ENCODE measurements at places on chromosomes 6 and 20.

GRCh38 chr20:57664924-57665588, 44.8 kb downstream of the PMEPA1 start:
- no peak for DNase-seq

- DNase-seq: no peak
These were observed 4.9 kb downstream of the XPO5 start for GRCh38 chr6:43570876-43571441.

GRCh38 chr6:149248693-149249369, 68.7 kb upstream of the TAB2 start:
- DNase-seq: no peak

GRCh38 chr6:64712606-64713005, 994.4 kb downstream of the EYS start:
- no peak for DNase-seq

GRCh38 chr6:106715922-106716321, 86.5 kb downstream of the QRSL1 start:
- DNase-seq: no peak

DNA sequence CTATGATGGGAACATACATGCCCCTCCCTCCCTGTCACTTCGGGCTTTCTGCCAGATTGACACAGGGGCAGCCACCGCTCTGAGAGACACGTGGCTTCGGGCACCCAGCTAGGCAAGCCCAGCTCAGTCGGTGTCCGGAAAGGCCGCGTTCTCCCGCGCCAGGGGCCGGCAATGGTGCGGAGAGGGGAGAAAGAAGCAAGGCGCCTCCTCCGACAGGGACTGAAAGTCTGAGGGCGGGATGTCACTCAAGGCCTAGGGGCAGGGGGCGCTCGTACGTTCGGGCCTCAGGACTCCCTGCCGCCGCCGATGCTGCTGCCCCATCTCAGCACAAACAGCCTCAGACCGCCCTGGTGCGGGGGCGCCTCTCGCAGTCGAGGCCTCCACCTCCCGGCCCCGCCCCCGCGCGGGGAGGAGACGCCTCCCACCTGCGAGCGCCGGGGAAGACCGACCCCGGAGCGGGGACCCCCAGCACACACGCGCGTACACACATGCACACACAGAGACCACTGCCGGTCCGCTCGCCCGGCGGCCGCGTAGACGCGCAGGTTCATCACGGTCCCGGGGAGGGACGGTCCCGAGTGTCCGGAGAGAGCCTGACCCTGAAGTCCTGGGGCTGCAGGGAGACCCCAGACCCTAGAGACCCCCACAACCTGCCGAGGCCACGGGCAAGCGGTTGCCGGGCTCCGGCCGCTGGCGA, 1.9 kb downstream of the GRM4 start:
- DNase-seq: peak; percentile 25

DNA sequence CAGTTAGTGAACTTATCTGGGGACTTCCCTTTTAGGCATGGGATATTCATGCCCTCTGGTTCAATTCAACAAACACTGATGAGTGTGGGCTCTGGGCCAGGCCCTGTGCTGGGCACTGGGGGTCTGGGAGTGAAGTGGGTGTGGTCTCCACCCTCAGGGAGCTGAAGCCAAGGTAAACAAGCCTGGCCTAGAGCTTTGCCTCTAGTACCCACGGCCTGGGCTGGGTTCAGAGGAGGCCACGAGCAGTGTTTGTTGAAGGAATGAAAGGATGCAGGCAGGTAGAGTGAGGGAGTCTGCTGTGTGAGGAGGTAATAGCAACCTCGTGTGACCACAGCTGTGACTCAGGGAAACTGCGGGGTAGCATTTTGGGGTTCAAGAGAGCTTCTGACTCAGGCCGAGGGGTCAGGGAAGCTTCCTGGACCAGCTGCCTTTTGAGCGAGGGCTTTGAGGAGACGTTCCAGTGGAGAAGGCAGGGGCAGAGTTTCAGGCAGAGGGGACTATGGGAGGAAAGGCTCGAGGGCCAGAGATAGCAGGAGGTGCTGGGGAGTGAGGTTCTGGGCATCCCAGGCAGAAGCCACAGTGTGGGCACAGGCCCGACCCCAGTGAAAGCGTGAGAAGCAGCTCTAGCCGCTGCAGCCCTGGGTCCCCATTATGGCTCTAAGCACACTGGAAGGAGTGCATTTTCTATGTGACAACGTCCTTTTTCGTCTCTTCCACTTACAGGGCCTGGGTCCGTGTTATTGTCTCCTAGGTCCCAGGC, 5.6 kb downstream of the MYLK2 start:
- no peak for DNase-seq

GRCh38 chr6:68313911-68314310, 321.2 kb upstream of the ADGRB3 start:
- no peak for DNase-seq

- DNase-seq: no peak
These were observed 44.5 kb upstream of the LAMA4 start for GRCh38 chr6:112298816-112299281.
